Brain (organoid and tissue), 16 donors: ENCODE measurements at places on chromosomes 11 and 22.
A peak's percentile ranks its signal among the peaks of the same experiment; 100 is the strongest.

GRCh38 chr11:32561835-32562234, 21.8 kb upstream of the EIF3M start:
- DNase-seq: no peak

DNA sequence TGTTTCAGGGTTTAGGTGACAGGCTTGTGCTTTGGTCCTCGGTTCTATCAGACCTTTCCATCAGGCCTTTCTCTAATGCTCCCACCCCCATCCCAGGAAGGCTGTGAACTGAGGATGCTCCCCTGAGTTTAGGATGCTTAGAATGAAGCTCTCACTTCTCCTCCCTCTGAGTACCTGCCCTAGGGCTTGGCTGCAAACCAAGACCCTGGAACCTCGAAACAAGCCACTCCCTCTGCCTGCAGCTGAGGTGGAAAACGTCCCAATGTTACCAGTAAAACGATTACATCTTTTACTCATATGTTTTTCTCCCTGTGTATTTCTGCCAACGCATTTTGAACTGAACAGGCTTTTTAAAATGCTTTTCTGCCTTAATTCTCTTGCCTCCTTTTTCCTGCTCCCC, 54.5 kb upstream of the BMAL1 start:
- no peak for DNase-seq

DNA sequence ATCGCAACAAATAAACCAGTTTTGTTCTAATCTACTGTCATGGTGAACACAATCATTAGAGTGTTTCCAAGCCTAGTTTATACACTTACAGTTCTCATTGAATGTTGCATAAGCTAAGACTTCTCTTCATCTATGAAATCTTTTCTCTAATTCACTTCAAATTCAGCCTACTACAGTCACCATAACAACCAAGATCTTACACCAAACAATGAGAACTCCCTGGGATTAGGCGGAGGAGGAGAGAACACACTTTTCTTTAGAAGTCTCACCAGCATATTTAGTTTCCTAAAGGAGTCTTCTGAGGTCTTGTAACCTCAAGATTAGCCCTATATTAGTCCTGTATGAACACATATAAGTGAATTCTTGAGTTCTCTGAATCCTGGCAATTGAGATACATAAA, 1889.7 kb downstream of the LRRC4C start:
- peak; percentile 3 for DNase-seq

DNA sequence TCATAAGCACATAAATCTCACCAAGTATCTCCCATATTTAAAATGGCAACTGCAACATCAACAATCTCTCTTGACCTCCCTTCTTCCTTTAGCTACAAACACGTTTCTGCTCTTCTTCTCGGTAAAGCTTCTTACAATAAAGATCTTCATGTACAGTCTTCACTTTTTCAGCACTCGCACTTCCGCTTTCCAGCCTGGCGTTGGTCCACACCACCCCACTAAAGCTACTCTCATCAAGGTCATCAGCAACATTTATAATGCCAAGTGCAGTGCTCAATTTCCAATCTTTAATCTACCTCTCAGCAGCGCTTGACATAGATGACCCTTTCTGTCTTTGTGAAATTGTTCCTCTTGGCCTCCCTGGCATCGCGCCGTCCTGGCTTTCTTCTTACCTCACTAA, 33.6 kb downstream of the NTM start:
- no peak for DNase-seq

GRCh38 chr11:103927535-103927934, 108.9 kb upstream of the DDI1 start:
- DNase-seq: peak; percentile 45

DNA sequence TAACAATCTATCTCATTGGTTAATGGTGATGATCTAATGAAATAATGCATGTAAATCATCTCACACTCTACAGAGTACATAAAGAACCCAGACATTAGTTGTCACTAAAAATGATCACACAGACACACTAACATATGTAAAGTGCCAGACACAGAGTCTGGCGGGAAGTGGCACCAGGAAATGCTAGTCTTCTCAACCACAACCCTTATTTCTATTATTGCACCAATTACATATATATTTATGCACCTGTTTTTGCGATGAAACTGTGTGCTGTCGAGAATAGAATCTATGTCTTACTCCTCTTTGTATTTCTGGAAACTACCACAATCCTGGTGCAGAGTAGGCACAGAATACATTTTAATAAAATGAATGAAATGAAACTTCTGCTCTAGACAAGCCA, 25.9 kb upstream of the POU2AF3 start:
- DNase-seq: no peak

- DNase-seq: peak; percentile 64
Measured at GRCh38 chr11:128903248-128904061, 12.3 kb downstream of the KCNJ5 start.

GRCh38 chr11:110172468-110173065, 79.4 kb downstream of the ZC3H12C start:
- DNase-seq: peak; percentile 50

DNA sequence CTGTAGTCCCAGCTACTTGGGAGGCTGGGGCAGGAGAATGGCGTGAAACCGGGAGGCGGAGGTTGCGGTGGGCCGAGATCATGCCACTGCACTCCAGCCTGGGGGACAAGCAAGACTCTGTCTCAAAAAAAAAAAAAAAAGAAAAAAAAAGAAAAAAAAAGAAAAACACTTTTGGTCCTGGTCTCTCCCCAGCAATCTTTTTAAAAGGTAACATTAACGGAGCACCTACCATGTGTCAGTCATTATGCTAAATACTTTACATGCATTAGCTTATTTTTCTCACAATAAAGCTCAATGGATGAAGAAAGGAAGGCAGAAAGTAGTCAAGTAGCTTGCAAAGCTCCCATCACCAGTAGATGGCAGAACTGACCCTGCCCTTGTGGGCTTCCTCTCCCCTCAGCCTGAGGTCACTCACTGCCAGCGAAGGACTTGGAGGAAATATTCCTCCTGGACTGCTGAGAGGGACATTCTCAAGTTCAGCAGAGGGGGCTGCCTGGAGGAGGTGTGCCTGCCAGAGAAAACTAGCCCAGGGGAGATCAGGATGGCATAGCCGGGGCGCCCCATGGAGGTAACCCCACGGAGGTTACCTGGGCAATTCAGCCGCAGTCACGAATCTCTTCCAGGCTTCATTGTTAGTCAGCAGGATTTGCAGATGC, 15.5 kb downstream of the APOL3 start:
- DNase-seq: peak; percentile 81

DNA sequence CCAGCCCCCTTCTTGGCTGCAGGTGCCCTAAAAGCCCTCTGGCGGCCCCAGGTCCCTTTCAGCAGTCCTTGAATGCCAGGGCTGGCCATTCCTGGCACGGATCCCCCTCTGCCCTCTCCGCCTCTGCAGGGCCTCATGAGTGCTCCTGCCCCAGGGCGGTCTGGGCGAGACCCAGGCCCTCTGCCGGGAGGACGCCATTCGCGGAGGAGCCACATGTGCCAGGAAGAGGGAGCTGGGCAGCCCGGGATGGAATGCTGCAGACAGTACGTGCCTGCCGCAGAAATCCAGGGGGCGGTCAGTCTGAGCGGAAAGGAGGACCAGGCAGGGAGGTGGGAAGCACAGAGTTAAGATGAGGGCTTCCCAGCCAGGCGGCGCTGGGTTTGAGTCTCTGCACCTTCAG, 2.8 kb downstream of the CABP7 start:
- no peak for DNase-seq

DNA sequence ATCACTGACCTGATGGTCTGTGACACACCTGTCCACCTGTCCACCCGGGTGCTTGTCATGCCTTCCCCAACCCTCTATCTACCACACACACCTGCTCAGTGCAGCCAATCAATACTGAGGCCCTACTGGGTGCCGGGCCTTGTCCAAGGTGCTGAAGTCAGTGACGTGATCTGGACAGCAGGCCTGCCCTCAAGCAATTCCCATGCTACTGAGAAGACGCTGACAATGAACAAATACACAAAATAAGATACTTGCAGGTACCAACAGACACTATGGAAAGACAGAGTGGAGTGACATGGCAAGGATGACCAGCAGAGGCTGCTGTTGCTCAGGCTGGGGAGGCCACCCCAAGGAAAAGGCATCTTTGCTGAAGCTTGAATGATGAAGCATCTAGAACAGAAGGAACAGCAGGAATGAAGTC, 21.2 kb downstream of the PLAAT3 start:
- DNase-seq: no peak

- DNase-seq: no peak
Measured at GRCh38 chr22:38310518-38311322, 6.5 kb downstream of the CSNK1E start.

DNA sequence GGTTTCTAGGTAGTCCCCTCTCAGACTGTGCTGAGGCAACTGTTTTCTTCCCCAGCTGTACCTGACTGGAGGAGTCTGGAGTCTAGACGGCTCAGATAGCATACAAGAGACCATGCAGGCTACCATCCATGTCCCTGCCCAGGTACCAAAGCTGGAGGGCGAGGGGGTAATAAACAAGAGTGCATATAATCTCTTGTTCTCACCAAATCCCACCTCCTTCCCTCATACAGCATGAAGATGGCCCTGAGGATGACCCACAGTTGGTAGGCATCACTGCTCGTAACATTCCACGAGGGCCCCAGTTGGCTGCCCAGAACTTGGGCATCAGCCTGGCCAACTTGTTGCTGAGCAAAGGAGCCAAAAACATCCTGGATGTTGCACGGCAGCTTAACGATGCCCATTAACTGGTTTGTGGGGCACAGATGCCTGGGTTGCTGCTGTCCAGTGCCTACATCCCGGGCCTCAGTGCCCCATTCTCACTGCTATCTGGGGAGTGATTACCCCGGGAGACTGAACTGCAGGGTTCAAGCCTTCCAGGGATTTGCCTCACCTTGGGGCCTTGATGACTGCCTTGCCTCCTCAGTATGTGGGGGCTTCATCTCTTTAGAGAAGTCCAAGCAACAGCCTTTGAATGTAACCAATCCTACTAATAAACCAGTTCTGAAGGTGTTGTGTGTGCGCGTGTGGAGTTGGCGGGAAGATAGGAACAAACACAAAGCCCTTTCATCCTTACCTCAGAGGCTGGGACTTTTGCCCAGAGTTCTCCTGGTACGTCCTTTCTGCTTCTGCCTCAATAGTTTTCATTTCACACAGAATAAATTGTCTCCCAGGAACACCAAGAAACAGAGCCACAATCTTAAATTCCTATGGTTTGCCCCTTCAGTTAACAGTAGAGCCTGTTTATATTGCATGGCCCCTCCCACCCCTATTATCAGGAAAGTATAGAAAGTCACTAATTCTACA, 8.5 kb downstream of the HMBS start:
- DNase-seq: peak; percentile 18

DNA sequence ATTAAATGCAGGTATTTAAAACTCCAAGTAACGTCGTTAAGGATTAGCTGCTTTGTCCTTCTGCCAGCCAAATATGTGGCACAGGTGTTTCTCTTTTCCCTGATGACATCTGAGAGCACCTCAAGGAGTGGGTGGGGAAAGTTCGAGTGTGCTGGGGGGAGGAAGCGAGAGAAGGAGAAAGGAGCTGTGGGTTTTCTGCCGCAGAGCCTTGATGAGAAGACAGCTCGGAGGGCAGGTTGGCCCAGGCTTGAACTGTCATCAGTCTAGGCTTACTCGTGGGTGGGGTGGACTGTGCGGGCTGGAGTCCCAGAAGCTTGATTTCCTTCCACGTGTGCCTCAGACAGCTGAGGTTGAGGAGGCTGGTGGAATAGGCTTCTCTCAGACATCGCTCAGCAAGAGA, 15.2 kb upstream of the SORL1-AS1 start:
- DNase-seq: no peak

GRCh38 chr11:48017831-48018527, 37.6 kb downstream of the PTPRJ start:
- peak; percentile 60 for DNase-seq

DNA sequence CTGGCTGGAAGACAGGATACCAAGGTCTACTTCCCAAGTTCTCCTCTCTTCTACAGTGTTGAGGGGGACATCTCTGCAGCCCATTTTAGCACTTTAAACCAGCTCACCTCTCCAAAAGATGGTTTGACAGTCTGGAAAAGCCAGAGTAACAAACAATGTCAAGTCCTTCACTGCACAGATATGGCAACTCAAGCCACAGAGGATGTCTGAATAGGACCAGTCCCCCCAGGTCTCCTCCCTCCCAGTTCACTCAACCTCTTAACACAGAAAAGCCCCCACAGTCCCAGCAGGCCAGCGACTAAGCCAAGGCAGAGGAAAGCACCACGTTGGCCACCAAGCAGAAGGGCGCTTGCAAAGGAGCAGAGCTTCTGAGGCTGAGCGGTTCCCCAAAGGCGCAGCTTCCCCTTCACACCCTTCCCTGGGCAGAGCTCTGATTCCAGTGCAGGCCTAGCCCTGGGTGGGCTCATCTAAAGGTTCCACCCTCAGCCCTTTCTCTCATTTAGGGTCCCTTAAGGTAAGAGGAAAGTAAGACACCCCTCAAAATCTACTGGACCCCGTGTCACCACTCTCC, 62.7 kb downstream of the PAK1 start:
- DNase-seq: peak; percentile 35

GRCh38 chr11:12261551-12261950, 115.8 kb upstream of the PARVA start:
- DNase-seq: no peak

DNA sequence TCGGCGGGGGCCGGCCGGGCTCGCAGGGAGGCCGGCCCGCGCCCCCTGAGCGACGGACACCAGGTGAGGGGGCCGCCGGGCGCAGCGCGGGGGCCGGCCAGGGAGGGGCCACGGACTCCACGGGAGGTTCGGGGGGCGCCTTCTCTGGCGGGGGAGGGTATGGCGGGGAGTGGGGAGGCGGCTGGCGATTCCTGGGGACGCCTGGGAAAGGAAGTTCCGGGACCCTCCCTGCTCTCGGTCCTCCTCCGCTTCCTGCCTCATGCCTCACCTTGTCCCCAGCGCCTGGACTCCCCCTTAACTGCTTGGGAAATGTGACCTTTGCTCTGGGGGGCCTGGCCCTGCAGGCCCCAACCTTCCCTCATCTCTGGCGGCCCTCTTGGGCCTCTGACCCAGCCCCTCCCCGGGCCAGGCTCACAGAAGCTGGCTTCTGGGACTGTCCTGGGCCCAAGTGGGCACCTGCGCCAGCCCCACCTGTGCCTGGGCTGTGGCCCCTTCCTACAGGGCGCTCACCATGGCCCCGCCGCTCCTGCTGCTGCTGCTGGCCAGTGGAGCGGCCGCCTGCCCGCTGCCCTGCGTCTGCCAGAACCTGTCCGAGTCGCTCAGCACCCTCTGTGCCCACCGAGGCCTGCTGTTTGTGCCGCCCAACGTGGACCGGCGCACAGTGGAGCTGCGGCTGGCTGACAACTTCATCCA, 516 bp downstream of the LRFN4 start:
- DNase-seq: no peak
